ENCODE measurements at places on chromosomes 12 and 14.

DNA sequence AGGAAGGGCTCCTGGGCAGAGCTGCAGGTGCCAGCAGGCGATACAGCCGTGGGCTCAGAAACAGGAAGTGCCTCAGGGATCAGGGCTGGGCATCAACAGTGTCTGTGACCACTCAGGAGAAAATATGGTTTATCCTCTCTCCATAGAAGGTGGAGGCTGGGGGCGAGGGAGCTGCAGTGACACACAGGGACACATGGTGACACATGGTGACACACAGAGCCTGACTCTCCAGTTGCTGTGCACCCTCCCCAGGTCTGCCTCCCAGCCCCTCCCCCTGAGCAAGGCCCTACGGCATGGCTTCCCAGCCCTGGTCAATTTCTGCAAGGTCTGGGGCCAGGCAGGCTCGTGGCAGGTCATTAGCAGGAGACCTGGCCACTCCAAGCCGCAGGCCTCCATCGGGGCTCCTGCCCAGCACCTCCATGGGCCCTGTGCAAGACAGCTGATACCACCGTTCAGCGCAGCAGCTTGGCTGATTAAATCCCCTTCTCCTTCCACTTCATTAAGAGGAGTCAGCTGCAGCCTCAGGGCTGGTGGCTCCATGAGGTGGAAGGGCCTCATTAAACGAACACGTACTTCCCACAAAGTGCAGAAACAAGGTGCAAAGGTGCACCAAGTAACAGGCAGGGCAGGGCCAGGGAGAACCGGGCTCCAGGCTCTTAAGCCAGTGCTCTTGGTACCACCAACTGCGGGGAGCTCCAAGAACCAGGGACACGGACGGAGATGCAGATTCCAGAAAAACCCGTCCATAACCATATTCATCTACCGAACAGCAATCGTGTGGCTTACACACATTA is 60.7 kb downstream of the CCNK start:
- DNase-seq = peak; percentile 52

DNA sequence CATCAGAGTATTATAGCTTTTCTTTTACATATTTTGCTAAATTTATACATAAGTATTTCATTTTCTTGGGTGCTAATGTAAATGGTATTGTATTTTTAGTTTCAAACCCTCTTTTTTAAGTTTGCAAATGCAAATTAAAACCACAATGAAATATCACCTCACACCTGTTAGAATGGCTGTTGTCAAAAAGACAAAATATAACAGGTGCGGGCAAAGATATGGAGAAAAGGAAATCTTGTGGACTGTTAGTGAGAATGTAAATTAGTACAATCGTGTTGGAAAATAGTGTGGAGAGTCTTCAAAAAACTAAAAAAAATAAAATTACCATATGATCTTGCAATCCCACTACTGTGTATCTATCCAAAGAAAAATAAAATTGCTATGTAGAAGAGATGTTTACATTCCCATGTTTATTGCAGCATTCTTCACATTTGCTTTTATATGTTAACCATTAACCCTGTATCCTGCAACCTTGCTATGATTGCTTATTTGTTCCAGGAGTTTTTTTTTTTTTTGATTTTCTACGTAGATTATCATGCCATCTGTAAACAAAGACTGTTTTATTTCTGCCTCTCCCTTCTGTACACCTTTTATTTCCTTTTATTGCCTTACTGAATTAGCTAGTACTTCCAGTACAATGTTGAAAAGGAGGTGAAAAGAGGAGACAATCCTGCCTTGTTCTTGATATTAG is 405.4 kb upstream of the MIS18BP1 start:
- DNase-seq = no peak

DNA sequence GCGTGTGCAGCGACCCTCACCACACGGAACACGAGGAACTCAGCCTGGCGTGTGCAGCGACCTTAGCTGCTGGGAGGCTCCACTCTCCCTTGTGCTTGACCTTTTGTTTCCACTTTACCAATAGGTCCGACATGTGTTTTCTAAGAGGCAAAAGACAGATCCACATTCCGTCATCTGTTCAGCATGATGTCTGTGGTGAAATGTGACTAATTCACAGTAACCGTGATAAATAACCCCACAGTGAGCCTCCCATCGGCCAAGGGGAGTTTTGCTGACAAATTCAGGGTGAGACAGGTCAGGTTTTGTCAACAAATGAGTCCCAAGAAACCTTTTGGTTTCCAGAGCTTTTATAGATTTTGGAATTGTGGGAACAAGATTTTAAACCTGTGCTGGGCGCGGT is 55.9 kb downstream of the MOK start:
- no peak for DNase-seq

DNA sequence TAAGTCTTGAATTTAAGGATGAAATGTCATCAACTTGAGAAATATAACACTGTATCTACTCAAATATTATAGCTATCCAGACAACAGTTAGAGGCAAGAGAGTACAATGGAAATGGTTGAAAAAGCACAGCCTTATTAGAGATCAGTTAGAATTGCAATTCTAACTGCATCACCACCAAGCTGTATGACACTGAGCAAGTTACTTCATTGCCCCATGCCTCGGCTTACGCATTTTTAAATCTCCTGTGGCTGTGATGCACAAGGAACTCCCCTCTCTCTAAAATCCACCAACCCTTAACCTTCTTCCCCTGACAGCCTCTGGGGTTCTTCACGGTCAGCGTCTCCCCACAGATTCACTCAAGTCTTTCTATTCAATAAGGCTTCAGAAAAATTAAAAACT is 75.1 kb downstream of the MED13L start:
- DNase-seq = no peak

DNA sequence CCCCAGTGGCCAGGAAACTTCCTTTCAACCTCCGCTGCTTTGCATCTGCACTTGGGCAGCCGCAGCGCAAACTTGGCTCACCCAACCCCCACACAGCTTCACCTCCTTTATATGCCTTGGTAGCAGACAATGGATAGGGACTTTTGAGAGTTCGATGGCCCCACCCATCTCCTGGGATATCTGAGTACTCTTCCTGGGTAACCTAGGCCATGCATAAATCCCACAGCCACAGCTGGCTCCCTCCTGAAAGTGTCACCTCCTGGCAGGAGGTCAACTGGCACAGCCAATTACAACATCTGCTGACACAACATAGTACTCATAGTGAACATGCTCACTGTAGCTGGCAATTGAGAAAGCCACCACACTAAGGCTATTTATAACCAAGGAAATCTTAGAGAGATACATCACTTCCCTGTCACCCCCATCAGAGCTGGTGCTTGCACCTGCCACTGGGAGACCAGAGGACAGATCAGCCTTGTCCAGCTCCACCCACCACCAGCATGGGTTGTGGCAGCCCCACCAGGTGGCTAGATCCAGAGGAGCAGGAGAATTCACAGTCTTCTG is 410.0 kb downstream of the SYT1 start:
- peak; percentile 55 for DNase-seq

- DNase-seq = no peak
These were observed 83.6 kb upstream of the HECTD1 start for GRCh38 chr14:31291210-31291609.

DNA sequence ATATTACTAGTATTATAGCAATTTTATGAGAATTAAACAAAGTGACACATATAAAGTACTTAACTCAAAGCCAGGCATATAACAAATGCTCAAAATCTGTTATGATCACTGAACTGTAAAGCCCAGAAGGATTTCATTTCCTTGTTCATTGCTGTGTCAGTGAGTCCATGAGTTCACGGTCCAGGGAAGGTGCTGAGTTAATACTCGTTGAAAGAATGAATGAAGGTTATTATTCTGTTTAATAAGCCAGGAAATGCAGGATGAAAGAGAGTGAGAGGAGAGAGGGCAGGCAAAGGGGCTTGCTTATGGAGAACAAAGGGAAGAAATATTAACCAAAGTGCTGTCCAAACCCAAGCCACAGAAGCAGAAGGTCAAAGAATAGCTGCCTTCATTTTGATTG is 40.2 kb upstream of the NT5DC3 start:
- no peak for DNase-seq

GRCh38 chr14:74938531-74939495 is 15.8 kb upstream of the RPS6KL1 start:
- no peak for DNase-seq

- DNase-seq = no peak
These were observed 618.7 kb downstream of the VRK1 start for GRCh38 chr14:97415907-97416306.

DNA sequence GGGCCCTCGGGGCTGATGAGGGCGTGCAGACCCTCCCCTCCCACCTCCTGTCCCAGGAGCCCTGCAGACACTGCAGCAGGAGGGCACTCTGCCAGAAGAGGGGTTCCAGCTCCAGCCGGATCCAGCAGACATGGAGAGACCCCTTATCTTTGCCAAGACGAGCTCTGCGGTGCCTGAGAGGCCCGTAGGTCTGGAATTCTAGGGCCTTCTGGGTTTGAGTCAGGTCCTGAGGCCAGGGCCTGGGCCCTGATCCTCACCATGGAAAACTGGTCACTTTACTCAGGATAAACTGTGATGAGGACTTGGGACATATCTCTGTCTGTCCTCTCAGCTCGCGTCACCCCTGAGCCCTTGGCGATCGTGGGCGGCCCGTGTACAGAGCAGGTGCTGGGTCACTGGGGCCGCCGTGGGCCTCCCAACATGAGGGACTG is 13.8 kb downstream of the MEG3 start:
- DNase-seq = no peak

DNA sequence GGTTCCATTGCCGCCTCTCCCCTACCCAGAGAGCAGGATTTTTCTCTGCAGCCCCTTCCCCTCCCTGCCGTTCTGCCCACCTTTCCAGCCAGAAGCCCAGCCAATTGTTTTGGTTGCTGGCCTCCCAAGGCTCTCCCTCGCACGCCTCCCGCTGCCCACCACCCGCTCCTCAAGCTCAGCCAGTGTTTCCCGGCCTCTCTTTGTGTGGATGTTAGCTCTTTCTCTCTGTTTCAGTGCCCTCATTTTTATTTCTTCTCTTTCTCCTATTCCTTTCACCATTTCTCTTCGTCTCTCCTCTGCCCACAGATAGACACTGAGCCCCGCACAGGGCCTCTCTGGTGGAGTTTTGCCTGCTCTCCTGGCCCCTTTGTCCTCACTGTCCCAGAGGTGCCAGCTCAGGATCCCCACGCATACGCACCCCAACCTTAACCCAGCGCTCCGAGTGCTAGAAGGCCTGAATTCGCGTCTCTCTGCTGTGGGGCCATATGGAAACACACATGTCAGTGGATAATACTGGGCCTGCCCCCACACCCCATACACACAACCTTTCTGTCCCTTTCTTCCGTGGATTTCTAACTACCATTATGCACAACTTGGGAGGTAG is 54.9 kb downstream of the SMUG1 start:
- no peak for DNase-seq

GRCh38 chr12:79658221-79658620 is 32.5 kb downstream of the PAWR start:
- no peak for DNase-seq

GRCh38 chr14:47278233-47278842 is 397.1 kb downstream of the MDGA2 start:
- no peak for DNase-seq

- DNase-seq = no peak
These were observed 127.3 kb downstream of the SLC5A8 start for GRCh38 chr12:101082706-101083105.

DNA sequence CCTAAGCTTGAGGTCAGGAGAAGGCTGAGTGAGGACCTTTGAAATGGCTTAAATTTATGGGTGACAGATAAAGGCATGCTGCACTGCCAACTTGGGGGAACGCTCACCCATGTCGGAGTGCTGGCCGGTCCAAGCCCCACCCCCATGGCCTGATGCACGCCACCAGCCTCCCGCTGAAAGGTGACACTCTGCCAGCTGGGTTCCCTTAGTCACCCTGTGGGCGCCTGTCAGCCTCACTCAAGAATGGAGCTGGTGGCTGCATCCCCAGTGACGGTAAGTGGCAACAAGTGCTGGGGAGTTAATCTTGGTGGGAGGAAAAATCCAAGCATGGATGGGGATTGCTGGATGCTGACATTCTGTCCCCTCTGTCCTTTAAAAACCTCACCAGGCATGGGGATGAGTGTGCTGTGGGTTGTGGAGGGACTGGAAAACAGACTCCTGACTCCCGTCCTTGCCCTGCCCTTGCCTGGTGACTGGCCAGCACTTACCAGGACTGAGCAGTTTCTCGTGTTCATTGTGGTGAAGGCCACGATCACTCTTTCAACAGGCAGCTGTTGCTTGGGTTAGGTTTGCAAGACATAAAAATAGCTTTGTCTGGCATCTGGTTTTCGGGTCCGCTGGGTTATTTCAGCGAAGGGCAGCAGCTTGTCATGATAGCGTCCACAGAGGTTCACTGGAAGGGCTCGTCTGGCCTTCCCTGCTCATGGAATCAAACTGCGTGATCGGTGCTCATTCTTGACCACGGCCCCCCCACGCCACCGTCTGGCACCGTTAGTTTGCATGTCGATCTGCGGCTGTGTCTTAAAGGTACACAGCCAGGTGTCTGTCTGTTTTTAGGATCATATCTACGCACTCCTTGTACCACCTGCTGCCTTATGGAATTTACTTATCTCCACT is 15.0 kb downstream of the ACACB start:
- peak; percentile 32 for DNase-seq

DNA sequence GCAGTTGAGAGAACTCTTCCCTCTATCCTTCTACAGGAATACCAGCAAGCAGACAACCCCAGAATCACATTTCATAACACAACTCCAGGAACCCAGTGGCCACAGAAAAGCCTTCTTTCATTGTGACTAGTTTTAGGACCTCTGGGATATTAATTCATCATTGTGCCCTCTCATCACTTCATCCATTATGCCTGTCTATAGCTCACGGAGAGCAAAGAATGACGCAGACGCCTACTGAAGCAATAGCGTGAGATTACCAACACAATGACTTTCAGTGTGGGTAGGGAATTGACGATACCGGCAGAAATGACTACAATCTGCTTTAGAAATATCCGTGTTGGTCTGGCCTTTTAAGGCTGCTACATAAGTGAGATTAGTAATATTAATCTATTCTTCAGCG is 158.1 kb upstream of the FOXG1 start:
- DNase-seq = no peak

- DNase-seq = no peak
These were observed 448.1 kb downstream of the NPAS3 start for GRCh38 chr14:33386781-33387180.

DNA sequence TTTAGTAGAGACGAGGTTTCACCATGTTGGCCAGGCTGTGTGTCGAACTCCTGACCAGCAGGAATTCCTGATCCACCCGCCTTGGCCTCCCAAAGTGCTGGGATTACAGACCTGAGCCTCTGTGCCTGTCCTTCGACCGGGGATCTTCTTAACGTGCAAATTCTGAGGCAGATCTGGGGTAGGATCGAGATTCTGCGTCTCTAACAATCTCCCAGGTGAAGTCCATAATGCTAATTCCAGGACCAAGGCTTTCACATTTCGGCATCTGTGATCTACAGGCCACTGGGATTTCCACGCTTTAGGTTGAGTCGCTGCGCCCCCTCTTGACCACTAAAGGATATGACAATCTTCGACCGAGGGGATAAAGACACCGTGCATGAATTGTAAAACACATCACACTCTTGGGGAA is 24.8 kb downstream of the FOS start:
- peak; percentile 29 for DNase-seq

GRCh38 chr12:106150555-106150954 is 11.8 kb upstream of the NUAK1 start:
- no peak for DNase-seq

- no peak for DNase-seq
These were observed 412 bp upstream of the TEP1 start for GRCh38 chr14:20413744-20414082.

All from NCI-H510A (cell line).